HTR-8/SVneo (cell line): ENCODE measurements at places on chromosomes 16 and 17.

GRCh38 chr16:61890386-61890785 lies 145.9 kb downstream of the CDH8 start:
- no peak for DNase-seq

- DNase-seq = no peak
These were observed 15.1 kb downstream of the SOX8 start for GRCh38 chr16:996681-997080.

DNA sequence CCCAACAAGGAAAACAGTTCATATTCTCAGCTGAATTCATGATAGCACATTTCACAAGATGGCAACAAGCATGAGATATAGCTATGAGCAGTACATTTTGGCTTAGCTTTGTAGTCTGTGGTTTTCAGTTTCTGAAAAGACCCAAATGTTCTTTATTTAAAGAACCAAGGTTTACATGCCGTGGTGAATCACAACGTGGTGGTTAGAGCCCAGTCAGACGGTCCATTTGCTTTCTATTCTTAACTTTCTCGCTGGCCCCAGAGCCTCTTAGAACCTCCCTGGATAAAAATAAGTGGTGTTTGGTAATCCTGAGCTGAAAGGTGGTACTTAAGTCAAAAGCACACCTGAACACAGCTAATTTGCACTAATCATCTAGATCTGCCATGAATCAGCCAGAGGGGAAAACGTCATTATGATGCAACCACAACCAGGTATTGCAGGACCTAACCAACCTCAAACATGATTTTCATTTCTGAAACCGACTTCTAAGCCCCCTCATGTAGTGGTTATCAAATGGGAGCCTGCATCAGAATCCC lies 18.6 kb upstream of the HAPSTR1 start:
- no peak for DNase-seq

GRCh38 chr16:4826980-4827379 lies 20.1 kb downstream of the GLYR1 start:
- DNase-seq = no peak

- DNase-seq = no peak
These were observed 39.0 kb downstream of the YWHAE start for GRCh38 chr17:1360975-1361374.

DNA sequence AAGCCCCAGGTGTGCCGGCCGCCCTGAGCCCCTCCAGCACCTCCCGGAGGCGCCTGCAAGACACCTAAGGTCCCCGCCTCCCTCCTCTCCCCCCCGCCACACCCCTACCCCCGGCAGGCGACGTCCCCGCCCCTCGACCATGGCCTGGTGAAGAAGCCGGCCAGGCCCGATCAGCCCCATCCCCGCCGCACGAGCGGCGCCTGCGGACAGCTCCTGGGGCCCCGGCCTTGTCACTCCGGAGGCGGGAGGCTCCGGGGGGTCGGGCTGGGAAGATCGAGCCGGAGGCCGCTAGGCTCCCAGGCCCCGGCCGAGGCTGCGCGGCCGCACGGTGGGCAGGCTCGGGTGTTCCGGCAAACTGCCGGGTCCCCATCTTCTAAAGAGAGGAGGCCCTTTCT lies 405 bp upstream of the ACE start:
- no peak for DNase-seq

DNA sequence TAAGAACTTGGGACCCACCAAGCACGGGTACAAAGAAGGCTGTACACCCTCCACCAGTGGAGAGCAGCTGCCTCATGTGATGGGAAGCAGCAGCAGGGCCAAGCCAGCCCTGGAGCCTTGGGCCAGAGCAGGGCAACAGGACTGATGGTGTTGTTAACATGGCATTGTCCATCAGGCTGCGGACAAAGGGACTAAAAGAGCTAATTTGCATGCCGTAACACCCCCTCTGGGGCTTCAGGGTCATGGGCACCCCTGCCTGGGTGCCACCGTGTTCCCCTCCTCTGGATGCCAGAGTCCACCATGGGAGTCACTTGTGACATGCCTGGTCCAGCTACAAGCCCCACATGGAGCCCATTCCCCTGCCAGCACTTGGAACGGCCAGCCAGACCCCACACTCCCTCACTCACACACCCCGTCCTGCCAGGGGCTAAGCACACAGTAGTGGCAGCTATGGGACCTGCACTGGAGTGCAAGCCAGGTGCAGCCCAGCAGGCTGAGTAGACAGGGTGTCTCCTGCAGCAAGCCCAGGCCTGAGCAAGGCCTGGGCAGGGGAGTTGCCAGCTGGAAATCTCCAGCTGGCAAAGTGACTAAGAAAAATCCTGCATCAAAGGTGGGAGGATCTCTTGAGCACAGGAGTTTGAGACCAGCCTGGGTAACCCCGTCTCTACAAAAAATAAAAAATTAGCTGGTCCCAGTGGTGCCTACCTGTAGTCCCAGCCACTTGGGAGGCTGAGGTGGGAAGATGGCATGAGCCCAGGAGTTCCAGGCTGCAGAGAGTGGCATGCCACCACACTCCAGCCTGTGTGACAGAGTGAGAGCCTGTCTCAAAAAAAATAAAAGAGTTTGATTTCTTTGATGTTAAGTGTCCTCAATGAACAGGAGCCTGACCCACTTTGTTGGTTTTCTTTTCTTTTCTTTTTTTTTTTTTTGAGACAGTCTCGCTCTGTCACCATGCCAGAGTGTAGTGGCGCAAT lies 33.7 kb downstream of the NOL11 start:
- no peak for DNase-seq

DNA sequence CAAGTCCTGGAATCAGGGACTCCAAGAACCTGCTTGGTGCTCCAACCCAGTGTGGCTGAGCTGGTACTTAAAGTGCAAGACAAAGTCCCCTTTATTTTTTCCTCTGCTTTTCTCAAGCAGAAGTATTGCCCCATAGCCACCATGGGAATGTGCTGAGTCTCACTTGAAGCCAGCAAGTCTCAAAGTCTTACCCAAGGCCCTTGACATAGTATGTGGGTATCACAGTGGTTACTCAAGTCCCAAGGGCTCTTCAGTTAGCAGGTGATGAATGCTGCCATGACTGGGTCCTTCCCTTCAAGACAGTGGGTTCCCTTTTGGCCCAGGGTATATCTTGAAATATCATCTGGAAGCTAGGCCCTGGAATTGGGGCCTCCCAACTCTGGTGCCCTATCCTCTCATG lies 30.5 kb upstream of the GINS3 start:
- no peak for DNase-seq

GRCh38 chr16:72848028-72848400 lies 199.9 kb downstream of the ZFHX3 start:
- no peak for DNase-seq

GRCh38 chr17:78852709-78853121 lies 12.1 kb upstream of the USP36 start:
- no peak for DNase-seq

GRCh38 chr16:55045756-55046460 lies 115.2 kb downstream of the IRX5 start:
- no peak for DNase-seq

DNA sequence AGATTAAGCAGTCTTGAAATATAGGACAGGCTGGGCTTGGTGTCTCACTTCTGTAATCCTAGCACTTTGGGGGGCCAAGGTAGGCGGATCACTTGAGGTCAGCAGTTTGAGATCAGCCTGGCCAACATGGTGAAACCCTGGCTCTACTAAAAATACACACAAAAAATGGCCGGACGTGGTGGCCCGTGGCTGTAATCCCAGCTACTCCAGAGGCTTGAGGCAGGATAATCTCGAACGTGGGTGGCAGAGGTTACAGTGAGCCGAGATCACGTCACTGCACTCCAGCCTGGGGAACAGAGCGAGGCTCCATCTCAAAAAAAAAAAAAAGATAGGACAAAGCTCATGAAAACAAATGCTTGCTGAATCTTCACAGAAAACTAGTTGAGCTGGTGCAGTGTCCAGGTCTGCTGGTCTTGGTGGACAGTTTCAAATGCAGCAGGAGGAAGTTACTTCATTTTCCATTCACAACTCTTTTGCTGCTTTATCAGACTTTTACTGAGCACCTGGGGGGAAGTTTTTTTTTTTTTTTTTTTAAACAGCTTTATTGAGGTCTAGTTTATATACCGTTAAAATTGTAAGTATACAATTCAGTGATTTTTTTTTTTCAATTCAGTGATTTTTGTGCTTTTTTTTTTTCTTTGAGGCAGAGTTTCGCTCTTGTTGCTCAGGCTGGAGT lies 45.2 kb downstream of the SNX29 start:
- DNase-seq = no peak

GRCh38 chr16:68768771-68769170 lies 31.7 kb downstream of the CDH1 start:
- no peak for DNase-seq

DNA sequence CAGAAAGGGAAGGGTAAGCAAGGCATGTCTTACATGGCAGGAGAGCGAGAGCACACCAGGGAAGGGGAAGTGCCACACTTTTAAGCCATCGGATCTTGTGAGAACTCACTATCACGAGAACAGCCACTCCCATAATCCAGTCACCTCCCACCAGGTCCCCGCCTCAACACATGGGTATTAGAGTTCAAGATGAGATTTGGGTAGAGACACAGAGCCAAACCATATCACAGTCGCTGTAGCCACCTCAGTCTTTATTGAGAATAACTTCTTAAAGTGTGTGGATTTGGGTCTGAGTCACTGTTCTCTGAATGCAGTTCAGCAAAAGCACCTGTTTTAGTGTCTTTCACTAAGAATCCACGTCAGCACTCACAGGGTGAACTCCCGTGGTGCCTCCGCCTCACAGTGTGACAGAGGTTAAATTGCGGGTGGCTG lies 195.2 kb upstream of the CHMP6 start:
- no peak for DNase-seq

GRCh38 chr16:30532285-30533145 lies 2.1 kb downstream of the ZNF747 start:
- DNase-seq = no peak

GRCh38 chr16:69520800-69521602 lies 44.8 kb upstream of the NFAT5 start:
- no peak for DNase-seq

DNA sequence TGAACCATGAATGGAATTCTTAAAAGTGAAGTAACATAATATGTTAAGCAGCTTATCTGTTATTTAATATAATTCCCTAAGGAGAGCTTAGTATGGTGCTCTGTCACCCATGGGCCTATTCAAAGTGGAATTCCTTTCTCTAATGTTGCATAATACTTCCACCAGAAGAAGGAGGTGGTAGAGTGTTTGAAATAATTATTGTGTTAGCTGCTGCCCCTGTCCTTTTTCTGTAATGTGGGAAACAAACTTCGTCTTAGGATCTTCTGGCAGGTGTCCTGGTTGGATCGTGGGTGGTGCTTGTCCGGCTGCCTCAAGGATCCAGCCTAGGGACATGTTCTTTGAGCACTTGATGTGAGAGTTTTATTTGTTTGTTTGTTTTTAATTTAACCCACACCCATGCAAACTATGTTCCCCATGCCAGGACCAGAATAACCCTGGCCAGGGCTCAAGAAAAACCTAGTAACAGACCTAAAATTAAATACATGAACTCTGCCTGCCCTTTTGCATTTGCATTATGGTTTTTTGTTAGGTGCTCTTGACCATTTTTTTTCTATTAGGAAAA lies 46.1 kb downstream of the ZNRF1 start:
- no peak for DNase-seq

- DNase-seq = no peak
These were observed 15.3 kb downstream of the ZBTB4 start for GRCh38 chr17:7464081-7464480.

- peak; percentile 96 for DNase-seq
These were observed 1.6 kb upstream of the PPP1R9B start for GRCh38 chr17:50151937-50152547.

DNA sequence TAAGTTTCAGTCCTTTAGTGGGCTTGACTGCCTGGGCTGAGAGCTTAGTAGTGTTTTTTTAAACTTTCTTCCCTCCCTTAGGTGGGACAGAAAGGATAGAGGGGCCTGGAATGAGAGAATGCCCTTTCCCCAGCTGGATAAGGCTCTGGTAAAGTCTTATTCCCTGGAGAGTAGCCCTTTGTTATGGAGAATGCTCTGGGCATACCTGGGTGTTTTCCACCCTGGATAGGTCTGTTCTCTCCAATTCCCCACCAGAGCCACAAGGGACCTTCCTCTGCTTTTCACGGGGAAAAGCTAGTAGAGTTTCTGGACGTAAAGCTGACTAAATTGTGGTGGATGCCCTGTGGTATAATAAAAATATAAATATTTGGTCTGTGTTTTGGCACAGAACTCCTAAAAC lies 164.1 kb downstream of the HS3ST4 start:
- DNase-seq = no peak

DNA sequence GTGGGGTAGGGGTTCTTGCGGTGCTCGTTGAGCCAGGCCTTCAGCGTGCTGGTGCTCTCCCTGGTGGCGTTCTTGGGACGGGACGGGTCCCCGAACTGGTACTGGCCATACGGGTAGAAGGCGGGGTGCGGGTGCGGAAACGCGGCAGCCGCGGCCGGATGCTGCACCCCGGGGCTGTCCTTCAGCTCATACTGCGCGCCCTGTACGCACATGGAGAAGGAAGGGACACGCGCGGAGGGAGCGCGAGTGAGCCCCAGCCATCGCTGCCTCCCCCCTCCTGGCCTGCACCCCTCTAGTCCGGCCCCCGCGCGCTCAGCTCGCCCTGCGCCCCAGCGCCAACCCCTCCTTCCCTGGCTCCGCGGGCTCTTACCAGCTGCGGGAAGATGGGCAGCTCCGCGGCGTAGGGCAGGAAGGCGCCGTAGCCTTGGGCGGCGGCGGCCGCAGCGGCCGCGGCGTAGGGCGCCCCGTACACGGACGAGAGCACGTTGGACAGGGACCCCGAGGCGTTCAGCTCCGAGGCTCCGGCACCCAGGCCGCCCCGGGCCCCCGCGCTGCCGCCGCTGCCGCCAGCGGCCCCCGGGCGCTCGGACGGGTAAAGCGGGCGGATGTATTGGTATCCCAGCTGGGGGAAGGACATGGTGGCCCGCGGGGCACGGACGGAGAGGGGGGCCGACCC lies 1.0 kb downstream of the IRX3 start:
- DNase-seq = no peak

GRCh38 chr16:89613231-89613953 lies at the start of gene DPEP1:
Gene DPEP1 (plus strand): TSS chr16:89613642. CDS start chr16:89630411, 16,769 bp downstream.
- no peak for DNase-seq

DNA sequence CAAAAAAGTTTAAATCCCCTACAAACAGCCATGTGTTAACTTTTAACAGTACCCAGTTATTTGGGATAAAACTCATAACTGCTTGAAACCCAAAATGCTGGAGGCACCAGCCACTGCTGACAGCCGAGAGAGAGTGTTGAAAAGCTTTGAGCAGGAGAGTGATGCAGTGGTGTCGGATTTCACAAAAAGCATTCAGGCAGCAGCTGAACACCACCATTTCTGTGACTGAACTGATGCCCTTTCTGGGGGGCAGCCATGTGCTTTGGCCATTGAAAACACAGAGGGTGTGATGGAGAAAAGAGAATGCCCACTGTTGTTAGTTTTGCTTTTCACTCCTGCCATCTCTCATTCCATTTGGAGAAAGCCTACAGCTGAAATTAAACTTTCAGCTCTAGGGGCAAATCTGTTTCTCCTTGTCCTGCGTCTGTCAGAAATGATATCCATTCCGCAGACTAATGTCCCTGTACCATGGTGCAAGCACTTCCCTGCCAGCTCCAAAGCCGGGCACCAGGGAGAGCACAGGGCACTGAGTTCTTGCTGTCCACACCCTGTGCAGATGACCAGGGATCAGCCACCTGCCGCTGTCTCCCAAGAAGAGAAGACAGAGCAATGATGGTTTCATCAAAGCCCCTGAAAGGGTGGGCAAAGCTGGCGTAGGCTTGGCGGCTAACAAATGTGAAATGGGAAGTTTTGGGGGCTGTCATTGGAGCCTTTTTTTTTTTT lies 16.6 kb upstream of the MLYCD start:
- DNase-seq = no peak
